CD4-positive, alpha-beta memory T cell (primary cell): ENCODE measurements at places on chromosomes 1 and 21. TPM values are rescaled to one million over a fixed set of nuclear protein-coding genes. Genes with fewer than 3 reads are reported as not detected.

DNA sequence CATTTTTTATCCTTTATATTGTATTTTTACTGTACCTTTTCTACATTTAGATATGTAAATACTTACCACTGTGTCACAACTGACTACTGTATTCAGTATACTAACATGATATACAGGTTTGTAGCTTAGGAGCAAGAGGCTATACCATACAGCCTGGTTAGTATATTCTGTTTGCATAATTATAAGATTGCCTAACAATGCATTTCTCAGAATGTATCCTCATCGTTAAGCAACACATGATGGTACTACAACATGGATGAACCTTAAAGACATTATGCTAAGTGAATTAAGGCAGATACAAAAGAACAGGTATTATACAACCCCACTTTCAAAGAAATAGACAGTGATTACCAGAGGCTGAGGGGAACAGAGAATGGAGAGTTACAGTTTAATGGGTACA lies 62.7 kb downstream of the RUSC1 start:
- no peak overlapping the region for H3K27ac ChIP-seq
- no peaks in the 10 kb centered on the region for H3K4me1 ChIP-seq
- no peak for DNase-seq

- no peak overlapping the region for H3K27ac ChIP-seq
- no peak overlapping the region for H3K4me3 ChIP-seq
- peaks cover 23% of the 10 kb centered on the region for H3K36me3 ChIP-seq
- no peaks in the 10 kb centered on the region for H3K27me3 ChIP-seq
- H3K4me1 ChIP-seq = no peaks in the 10 kb centered on the region
Measured at GRCh38 chr1:40204856-40205255, 42.9 kb upstream of the TMCO2 start.

DNA sequence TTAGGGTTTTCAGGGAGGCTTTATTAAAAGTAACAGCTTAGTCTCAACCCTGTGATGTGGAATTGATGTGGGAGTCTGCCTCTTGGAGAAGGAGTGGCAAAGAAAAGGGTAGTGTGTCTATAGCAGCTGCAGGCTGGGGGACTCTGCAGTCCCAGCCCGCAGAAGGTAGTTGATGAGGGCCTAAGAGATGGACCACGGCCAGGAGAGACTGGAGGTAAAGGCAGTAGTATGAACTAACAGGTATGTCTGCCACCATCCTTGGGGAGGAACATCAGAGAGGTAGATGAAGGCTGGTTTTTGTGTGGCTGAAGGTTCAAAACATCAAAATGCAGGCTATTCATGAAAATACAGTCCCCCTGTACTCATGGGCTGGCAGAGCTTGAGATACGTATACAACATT lies 112.1 kb downstream of the KCTD3 start:
- H3K4me3 ChIP-seq = no peak overlapping the region
- no peaks in the 10 kb centered on the region for H3K36me3 ChIP-seq
- H3K27ac ChIP-seq = no peak overlapping the region
- no peak for DNase-seq
- no peaks in the 10 kb centered on the region for H3K4me1 ChIP-seq
- H3K27me3 ChIP-seq = no peaks in the 10 kb centered on the region

- H3K36me3 ChIP-seq = no peaks in the 10 kb centered on the region
- H3K27me3 ChIP-seq = no peaks in the 10 kb centered on the region
- DNase-seq = peak; percentile 61
Measured at GRCh38 chr1:54671985-54672608, 30.5 kb downstream of the MROH7 start.

DNA sequence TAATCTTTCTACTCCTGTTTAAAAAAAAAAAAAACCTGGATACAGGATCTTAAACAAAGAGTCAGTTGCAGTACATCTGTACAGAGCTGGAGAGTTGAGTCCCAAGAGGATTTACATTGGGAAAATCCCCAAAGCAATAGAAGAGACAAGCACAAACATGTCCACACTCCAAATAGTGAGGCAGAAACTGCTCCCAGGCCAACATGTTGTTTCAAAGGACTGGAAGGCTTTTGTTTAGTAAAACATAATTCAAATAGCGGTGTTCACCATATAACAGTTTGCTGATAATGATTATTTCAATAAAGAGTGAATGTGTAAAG lies 425.4 kb downstream of the ADGRL2 start:
- H3K4me3 ChIP-seq = no peak overlapping the region
- H3K27ac ChIP-seq = no peak overlapping the region
- DNase-seq = no peak
- no peaks in the 10 kb centered on the region for H3K36me3 ChIP-seq
- no peaks in the 10 kb centered on the region for H3K27me3 ChIP-seq

- no peaks in the 10 kb centered on the region for H3K4me1 ChIP-seq
- H3K27me3 ChIP-seq = no peaks in the 10 kb centered on the region
- no peaks in the 10 kb centered on the region for H3K36me3 ChIP-seq
- no peak for DNase-seq
- no peak overlapping the region for H3K4me3 ChIP-seq
Measured at GRCh38 chr1:232877365-232878028, 72.3 kb downstream of the MAP10 start.

The NUDT17 gene
- polyA plus RNA-seq = 3.7 TPM

GRCh38 chr1:205595435-205595834 lies 36.4 kb downstream of the ELK4 start:
- peaks cover 15% of the 10 kb centered on the region for H3K36me3 ChIP-seq
- H3K4me3 ChIP-seq = no peak overlapping the region
- peaks cover 21% of the 10 kb centered on the region for H3K4me1 ChIP-seq
- DNase-seq = no peak
- H3K27me3 ChIP-seq = no peaks in the 10 kb centered on the region
- no peak overlapping the region for H3K27ac ChIP-seq

- H3K4me1 ChIP-seq = peaks cover 62% of the 10 kb centered on the region
- peak overlapping the region; percentile 47 for H3K27ac ChIP-seq
- H3K27me3 ChIP-seq = no peaks in the 10 kb centered on the region
- no peak for DNase-seq
Measured at GRCh38 chr1:234768171-234768568, 158.2 kb upstream of the IRF2BP2 start.

- no peak overlapping the region for H3K27ac ChIP-seq
- H3K4me3 ChIP-seq = no peak overlapping the region
- no peaks in the 10 kb centered on the region for H3K27me3 ChIP-seq
- no peaks in the 10 kb centered on the region for H3K4me1 ChIP-seq
- DNase-seq = no peak
Measured at GRCh38 chr1:245459621-245460020, 304.8 kb downstream of the KIF26B start.

The CBR3 gene
- polyA plus RNA-seq = 15.6 TPM

DNA sequence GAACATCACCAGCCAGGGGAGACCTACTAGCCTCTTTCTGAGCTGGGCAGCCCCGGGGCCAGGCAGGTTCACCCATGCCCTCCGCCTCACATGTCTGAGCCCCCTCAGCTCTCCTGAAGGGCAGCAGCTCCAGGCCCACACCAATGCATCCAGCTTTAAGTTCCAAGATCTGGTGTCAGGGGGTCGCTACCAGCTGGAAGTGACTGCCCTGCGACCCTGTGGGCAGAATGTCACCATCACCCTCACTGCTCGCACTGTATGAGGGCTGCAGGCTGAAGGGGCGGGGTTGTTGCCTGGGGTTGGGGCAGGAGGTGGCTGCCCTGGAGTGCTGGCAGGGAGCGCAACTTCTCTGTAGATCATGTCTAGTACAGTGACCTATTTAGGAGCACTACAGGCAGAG lies 8.5 kb upstream of the PTPN7 start:
- H3K4me1 ChIP-seq = peaks cover 35% of the 10 kb centered on the region
- no peak for DNase-seq
- H3K27ac ChIP-seq = no peak overlapping the region
- H3K36me3 ChIP-seq = no peaks in the 10 kb centered on the region

DNA sequence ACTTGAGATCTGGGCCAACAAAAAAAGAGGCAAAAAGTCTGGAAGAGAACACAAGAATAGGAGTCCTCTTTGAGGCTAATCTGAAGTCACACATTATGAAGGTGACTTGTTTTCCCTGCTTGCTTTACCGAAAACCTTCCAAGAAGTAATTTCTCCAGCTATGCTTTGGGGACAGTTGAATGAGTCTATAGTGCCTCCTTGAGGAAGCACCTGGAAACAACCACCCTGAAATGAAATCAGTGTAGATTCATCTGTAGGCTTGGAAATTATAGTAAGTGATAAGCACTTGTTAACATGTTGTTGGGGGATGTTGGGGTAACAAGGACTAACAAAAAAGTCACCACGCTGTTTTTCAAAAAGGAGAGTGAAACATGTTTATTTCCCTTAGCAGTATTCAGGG lies 23.4 kb upstream of the RPTN start:
- no peak overlapping the region for H3K27ac ChIP-seq
- H3K27me3 ChIP-seq = no peaks in the 10 kb centered on the region
- H3K4me3 ChIP-seq = no peak overlapping the region
- DNase-seq = no peak
- no peaks in the 10 kb centered on the region for H3K4me1 ChIP-seq

The FMO3 gene
- polyA plus RNA-seq = not detected

GRCh38 chr1:200228081-200228480 lies 181.8 kb downstream of the ZNF281 start:
- H3K27ac ChIP-seq = no peak overlapping the region
- no peaks in the 10 kb centered on the region for H3K36me3 ChIP-seq
- H3K4me3 ChIP-seq = no peak overlapping the region

- peaks cover 16% of the 10 kb centered on the region for H3K27me3 ChIP-seq
- no peaks in the 10 kb centered on the region for H3K4me1 ChIP-seq
- no peak for DNase-seq
- H3K4me3 ChIP-seq = no peak overlapping the region
Measured at GRCh38 chr1:230430499-230430898, 4.4 kb upstream of the PGBD5 start.

The DSCAM gene
- polyA plus RNA-seq = not detected

The ACTL8 gene
- not detected for polyA plus RNA-seq

GRCh38 chr1:180248731-180249681 lies 18.9 kb downstream of the LHX4 start:
- DNase-seq = no peak
- no peaks in the 10 kb centered on the region for H3K36me3 ChIP-seq
- no peak overlapping the region for H3K27ac ChIP-seq
- H3K4me1 ChIP-seq = no peaks in the 10 kb centered on the region
- peaks cover 5% of the 10 kb centered on the region for H3K27me3 ChIP-seq

The TTC22 gene
- polyA plus RNA-seq = 1.4 TPM

The SPRR1B gene
- polyA plus RNA-seq = not detected

The CASZ1 gene
- 0.13 TPM for polyA plus RNA-seq

The ASTN1 gene
- polyA plus RNA-seq = not detected

The CXADR gene
- 1.0 TPM for polyA plus RNA-seq

- H3K36me3 ChIP-seq = peaks cover 22% of the 10 kb centered on the region
- DNase-seq = no peak
- H3K27me3 ChIP-seq = no peaks in the 10 kb centered on the region
- peaks cover 16% of the 10 kb centered on the region for H3K4me1 ChIP-seq
- H3K27ac ChIP-seq = no peak overlapping the region
- H3K4me3 ChIP-seq = no peak overlapping the region
Measured at GRCh38 chr21:41428847-41429246, 2.8 kb downstream of the MX1 start.

DNA sequence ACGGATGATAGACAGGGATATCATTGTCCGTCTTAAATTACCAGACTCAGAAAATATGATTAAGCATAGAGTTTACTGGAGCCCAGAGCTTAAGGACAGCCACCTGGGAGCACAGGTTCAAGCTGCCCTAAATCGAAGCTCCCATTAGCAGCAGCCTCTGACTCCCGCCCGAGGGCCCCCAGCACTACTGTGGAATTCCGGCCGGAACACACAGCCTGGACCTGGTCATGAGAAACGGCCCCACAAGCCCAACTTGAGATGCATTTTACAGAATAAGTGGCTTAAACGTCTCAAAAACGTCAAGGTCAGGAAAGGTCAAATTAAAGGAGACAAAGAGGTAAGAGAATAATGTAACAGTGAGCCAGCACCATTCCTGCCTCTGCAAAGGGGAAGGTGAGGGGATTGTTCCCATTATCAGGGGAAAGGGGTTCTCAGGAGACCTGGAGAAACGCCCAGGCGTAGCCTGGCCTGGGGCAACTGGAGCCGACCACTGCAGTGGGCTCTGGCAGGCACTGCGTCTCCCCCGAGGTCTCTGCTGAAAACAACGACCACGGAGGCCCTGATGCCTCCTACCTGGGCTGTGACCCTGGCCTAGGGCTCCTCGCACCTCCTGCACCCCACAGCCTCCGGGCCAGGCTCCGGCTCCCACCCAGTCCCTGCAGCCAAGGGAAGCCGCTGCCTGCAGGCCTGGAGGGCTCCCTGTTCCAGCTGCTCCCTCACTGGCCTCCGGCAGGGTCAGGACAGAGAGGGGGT lies 11.5 kb upstream of the COL6A1 start:
- H3K27me3 ChIP-seq = peaks cover 34% of the 10 kb centered on the region
- H3K4me1 ChIP-seq = peaks cover 30% of the 10 kb centered on the region
- DNase-seq = no peak
- no peak overlapping the region for H3K4me3 ChIP-seq

GRCh38 chr1:58734630-58735029 lies 34.8 kb upstream of the MYSM1 start:
- no peak for DNase-seq
- no peaks in the 10 kb centered on the region for H3K27me3 ChIP-seq
- H3K27ac ChIP-seq = no peak overlapping the region
- no peak overlapping the region for H3K4me3 ChIP-seq
- no peaks in the 10 kb centered on the region for H3K36me3 ChIP-seq

GRCh38 chr1:27006683-27007082 lies 6.0 kb downstream of the TENT5B start:
- H3K27me3 ChIP-seq = peaks cover 5% of the 10 kb centered on the region
- DNase-seq = no peak
- no peak overlapping the region for H3K4me3 ChIP-seq
- no peaks in the 10 kb centered on the region for H3K4me1 ChIP-seq
- no peak overlapping the region for H3K27ac ChIP-seq
- H3K36me3 ChIP-seq = no peaks in the 10 kb centered on the region

The LPAR3 gene
- 2.5 TPM for polyA plus RNA-seq

The UBASH3A gene
- 58.0 TPM for polyA plus RNA-seq

DNA sequence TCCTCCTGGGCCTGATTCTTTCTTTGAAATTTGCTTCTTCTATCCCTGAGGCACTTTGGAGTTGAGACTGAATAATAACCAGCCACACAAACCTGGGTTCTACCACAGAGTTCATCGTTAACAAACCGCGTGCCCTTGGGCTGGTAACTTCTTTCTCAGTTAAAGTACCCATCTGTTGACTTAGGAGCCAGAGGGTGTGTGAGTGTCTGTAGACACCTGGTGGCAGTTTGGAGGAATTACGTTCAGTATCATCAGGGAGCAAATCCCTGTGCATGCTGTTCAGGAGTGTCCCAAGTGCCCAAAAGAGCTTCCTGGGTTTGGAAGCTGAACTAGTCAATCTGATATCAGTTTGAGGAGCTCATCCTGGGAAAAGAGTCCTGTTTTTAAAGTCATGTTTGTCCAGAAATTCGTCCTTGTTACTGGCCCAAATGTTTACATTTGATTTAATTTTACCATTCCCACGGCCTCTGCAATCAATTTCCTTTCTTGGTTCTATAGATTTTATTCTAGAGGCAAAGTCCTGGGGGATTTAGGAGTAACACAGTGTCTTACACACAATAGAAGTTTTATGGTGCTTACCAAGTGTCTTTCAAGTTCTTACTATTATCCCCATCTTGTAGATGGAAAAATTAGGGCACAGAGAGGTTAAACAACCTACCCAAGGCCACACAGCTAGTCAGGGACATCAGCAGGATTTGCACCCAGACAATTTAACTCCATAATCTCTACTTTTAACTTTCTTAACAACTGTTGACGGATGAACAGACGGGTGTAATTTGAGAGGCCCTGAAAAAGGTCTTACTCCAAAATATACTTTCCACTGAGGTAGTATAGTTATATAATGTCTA lies 26.7 kb upstream of the RPTN start:
- H3K36me3 ChIP-seq = no peaks in the 10 kb centered on the region
- no peaks in the 10 kb centered on the region for H3K4me1 ChIP-seq
- H3K27me3 ChIP-seq = no peaks in the 10 kb centered on the region
- H3K27ac ChIP-seq = no peak overlapping the region
- peak; percentile 37 for DNase-seq

The C1orf105 gene
- polyA plus RNA-seq = not detected
